H7 (cell line): ENCODE measurements at places on chromosomes 7 and 10.

- DNase-seq: peak; percentile 32
Observed at GRCh38 chr10:15990535-15991129, 130.3 kb upstream of the MINDY3 start.

DNA sequence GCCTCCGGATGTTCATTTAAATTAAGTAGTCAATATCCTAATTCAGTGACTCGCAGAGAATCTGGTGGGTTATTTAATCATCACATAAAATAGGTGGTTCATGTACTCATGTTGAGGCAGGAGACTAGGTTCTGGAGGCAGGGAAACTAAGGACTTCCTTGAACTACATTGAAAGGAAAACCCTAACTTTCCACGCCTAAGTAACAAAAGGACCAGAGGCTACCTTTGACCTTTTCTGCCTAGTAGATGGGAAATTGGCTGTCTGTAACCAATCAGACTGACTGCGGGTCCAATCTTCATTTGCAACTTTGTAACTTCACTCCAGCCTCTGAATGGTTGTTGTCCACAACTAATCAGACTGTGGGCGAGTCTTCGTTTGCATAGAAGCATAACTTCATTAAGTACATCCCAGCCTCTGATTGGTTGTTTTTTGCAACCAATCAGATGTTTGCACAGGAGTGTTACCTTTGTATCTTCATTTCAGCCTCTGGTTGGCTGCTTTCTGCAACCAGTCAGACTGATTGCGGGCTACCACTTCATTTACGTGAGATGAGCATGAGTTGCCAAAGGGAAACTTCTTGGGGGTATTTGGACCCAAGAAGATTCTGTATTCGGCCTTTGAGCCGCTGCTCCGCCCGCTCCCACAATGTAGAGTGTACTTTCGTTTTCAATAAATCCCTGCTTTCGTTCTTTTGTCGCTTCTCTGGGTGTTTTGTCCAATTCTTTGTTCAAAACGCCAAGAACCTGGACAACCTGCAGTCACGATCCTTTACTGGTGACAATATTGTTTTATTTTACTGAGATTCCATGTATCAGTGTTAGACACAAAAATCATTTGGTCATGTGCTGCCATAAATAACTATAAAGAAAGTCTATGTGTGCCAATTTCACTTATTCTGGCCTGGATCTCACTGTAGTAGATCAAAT is 1.7 kb upstream of the ST7 start:
- no peak for DNase-seq

DNA sequence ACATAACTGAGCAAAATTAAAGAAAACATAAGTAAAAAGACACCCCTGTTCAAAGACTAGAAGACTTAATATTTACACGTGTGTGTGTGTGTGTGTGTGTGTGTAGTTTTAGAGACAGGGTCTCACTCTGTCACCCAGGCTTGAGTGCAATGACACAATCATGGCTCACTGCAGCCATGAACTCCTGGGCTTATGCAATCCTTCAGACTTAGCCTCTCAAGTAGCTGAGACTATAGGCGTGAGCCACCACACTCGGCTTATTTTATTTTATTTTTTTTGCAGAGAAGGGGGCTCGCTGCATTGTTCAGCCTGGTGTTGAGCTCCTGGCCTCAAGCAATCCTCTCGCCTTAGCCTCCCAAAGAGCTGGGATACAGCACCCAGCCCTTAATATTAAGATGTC is 90.3 kb downstream of the JMJD1C start:
- no peak for DNase-seq

DNA sequence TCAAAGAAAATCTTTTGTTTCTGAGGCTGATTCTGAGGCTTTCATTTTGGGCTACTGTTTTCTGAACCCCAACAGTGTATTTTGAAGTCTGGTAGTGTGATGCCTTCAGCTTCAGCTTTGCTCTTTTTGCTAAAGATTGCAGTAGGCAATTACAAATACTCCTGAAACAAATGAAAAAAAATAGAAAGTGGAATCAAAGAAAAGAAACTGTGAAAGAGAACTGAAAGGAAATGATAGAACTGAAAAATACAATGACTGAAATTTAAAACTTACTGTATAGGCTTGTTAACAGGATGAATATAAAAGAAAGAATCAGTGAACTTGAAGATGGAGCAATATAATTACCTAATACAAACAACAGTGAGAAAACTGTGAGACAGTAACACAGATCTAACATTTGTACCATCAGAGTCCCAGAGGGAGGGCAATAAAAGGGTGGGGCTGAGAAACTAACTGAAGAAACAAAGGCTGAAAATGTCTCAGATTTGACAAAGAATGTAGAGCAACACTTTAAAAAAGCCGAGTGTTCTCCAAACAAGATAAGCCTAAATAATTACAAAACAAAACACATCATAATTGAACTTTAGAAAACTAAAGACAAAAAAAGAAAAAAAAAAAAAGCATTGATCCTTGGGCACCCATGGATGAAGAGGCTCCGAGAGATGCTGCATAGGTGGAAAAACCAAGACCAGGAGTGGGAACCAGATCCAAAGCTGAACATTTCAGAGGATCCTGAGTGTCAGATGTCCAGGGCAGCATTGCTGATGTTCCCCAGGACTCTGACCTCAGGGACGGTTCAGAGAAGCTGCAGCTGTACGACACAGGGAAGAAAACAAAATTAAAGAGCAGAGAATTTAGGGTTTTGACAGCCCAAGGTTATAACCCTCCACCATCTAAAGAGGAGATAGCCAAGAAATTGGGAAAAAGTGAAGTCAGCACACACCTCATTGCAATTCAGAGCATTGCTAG is 223.2 kb upstream of the IGFBP3 start:
- no peak for DNase-seq

- no peak for DNase-seq
Observed at GRCh38 chr7:770336-770735, 43.3 kb upstream of the PRKAR1B start.

GRCh38 chr10:69375307-69376151 is 41.2 kb downstream of the TACR2 start:
- peak; percentile 98 for DNase-seq

DNA sequence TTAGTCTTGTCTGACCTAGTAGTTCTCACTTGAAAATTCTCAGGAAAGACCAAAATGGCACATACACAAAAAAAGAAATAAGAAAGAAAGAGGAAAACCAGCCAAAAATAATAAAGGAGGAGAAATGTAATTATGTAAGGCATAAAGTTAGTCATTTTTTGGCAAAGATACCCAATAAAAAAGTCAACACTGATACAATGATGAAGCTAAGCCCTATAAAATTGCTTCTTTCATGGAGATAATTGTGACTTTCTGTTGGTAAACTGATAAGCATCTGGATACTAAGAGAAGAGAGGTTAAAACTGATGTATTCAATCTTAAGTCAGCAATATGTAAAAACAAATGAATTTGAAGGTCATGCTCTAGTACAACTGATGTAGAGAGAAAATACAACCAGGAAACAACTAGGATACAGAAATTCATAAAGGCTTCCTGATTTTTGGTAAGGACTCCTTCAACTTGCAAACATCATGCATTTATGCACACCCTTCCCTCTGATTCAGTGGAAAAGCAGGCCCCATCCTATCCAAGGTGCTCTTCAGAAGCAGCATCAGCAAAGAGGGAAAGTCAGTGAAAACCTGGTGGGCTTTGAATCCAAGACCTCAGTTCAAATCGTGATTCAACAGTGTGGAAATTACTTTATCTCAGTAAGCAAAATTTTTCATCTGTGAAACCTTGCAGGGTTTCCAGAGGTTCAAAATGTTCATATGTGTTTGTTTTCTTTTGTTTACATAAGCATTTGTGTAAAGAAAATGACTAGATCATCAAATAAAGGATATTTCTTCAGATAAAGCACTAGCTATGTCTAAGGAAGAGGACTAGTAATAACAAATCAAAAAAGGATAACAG is 32.6 kb downstream of the IMMP2L start:
- no peak for DNase-seq

GRCh38 chr7:109176661-109177060 is 607.0 kb downstream of the DNAJB9 start:
- DNase-seq: no peak

DNA sequence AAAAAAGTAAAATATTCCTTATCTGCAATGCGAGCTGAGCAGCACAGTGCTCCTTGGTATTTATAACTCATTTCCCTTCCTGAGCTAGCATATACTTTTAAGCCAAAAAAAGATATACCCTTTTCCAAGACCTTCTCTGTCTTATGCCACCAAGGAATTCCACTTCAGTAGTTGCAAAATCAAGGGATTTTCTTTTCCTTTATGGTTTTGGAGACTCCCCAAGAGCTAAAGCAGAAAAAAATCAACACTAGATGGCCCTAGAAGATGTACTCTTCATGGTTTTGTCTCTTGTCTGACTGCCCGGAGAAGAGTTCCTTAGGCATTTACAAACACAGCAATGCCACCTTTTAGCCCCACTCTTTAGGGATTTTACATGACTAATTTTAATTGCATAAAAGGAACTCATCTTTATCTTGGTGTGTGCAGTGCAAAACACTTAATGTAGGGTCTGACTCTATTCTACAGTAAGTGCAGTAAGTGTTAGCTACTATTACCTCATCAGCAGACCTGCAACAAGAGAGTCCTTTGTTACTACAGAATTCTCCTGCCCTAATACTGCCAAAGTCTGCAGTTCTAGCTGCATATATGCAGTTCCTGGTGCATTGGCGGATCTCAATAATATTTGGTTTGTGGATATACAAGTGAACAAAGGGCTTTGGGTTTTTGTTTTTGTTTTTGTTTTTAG is 443.3 kb downstream of the GFRA1 start:
- DNase-seq: no peak

GRCh38 chr7:82360591-82361368 is 82.8 kb downstream of the CACNA2D1 start:
- no peak for DNase-seq

- no peak for DNase-seq
Observed at GRCh38 chr10:87844837-87845623, 18.3 kb downstream of the KLLN start.

- no peak for DNase-seq
Observed at GRCh38 chr7:115409682-115410433, 488.0 kb downstream of the MDFIC start.

DNA sequence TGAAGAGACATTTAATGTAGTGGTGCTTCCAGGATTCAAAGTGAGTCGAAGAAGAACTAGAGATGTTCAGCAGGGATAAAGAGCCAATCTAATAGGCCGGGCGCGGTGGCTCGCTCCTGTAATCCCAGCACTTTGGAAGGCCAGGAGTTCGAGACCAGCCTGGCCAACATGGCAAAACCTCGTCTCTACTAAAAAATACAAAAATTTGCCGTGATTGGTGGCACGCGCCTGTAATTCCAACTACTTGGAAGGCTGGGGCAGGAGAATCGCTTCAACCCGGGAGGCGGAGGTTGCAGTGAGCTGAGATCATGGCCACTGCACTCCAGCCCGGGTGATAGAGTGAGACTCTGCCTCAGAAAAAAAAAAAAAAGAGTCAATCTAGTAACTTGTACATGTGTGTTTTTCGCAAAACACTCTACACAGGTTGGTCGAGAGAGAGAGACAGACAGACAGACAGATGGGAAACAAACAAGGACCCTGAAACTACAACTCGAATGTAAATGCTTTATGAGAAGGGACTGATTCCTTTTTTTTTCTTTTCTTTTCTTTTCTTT is 775 bp downstream of the ABCB8 start:
- no peak for DNase-seq

- no peak for DNase-seq
Observed at GRCh38 chr10:45265996-45266395, 49.4 kb downstream of the OR13A1 start.

GRCh38 chr10:33722067-33722466 is 387.6 kb upstream of the NRP1 start:
- no peak for DNase-seq

- peak; percentile 78 for DNase-seq
Observed at GRCh38 chr10:3783316-3783681, 1.7 kb downstream of the KLF6 start.

GRCh38 chr7:17227766-17228490 is 70.5 kb upstream of the AHR start:
- no peak for DNase-seq

- no peak for DNase-seq
Observed at GRCh38 chr10:78082636-78083035, 49.0 kb downstream of the RPS24 start.

DNA sequence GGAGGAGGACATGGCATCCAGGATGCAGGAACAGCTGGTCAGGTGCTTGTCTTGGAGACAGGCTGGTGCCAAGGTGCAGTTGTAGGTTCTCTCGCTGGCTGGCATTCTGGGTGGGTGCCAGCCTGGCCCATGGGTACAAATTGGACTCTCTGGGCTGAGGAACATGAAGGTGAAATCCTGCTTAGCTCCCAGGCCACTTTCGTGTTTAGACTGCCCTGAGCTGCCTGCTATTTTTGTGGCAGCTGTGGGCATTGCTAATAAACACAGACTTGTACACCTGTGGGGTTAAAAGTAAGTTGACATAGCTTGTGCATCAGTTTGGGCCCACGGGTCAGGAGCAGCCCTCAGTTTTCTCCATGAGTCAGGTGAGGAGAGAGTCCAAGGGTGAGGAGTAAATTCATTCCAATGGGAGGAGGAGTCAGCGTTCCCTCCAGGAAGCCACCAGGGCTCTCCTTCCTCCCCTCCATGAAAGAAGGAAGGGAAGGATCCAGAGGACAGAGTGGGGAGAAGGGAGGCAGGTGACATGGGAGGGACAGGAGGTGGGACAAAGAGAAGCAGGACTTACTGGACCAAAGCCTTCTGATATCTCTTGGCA is 380.0 kb downstream of the GLRX3 start:
- no peak for DNase-seq

GRCh38 chr7:143256325-143256724 is 6.9 kb upstream of the GSTK1 start:
- peak; percentile 25 for DNase-seq

DNA sequence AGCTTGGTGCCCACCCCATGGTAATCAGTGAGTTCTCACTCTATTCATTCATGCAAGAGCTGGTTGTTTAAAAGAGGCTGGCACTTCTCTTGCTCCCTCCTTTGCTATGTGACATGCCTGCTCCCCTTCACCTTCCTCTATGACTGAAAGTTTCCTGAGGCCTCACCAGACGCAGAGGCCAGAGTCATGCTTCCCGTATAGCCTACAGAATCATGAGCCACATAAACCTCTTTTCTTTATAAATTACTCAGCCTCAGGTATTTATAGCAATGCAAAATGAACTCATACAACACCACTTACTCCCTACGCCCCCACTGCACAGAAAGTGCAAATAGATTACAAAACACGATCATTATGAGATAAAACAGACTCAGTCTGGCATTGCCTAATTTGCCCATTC is 39.0 kb downstream of the SEC61G start:
- DNase-seq: no peak

GRCh38 chr10:95663496-95663895 is 7.0 kb upstream of the ALDH18A1 start:
- DNase-seq: no peak

DNA sequence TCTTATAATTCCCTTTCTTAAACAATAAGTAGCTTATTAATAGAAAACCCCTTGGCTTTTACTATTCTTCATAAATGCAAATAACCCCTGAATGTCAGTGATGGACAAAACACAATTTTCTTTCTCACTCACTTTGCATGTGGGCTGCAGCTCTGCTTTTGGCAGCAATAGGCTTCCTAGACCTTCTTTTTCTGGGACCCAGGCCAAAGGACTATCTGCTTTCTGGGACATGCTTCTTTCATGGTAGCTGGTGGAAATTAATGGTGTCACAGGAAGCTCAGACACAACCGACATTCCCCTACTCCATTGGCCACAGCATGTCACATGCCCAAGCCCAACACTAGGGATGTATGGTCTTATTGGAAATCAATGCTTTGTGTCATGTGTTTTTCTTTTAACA is 134.3 kb upstream of the MDFIC start:
- DNase-seq: no peak
